ENCODE measurements at places on chromosomes 12 and 14. TPM values are rescaled to one million over a fixed set of nuclear protein-coding genes. Genes with fewer than 3 reads are reported as not detected.

AKAP6 gene
- 21.1 TPM for total RNA-seq

DNA sequence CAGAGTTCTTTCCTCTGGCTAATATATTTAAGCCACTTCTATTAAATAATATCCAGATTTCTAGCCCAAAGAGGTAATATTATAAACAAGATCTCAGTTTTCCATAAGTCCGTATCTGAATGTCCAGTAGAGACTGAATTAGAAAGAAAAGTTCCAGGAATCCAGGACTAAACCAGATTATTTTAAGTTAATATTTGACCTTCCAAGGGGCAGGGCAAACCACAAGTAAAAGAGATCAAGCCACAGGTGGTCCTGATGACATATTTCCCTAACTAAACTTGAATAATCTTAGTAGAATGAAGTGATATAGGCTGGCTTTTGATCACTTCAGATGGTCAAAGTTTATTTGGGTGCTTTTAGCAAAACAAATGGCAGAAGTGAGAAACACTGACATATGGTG is 43.3 kb upstream of the E2F7 start:
- no peak for DNase-seq

CATSPERB gene
- 4.3 TPM for total RNA-seq

DNA sequence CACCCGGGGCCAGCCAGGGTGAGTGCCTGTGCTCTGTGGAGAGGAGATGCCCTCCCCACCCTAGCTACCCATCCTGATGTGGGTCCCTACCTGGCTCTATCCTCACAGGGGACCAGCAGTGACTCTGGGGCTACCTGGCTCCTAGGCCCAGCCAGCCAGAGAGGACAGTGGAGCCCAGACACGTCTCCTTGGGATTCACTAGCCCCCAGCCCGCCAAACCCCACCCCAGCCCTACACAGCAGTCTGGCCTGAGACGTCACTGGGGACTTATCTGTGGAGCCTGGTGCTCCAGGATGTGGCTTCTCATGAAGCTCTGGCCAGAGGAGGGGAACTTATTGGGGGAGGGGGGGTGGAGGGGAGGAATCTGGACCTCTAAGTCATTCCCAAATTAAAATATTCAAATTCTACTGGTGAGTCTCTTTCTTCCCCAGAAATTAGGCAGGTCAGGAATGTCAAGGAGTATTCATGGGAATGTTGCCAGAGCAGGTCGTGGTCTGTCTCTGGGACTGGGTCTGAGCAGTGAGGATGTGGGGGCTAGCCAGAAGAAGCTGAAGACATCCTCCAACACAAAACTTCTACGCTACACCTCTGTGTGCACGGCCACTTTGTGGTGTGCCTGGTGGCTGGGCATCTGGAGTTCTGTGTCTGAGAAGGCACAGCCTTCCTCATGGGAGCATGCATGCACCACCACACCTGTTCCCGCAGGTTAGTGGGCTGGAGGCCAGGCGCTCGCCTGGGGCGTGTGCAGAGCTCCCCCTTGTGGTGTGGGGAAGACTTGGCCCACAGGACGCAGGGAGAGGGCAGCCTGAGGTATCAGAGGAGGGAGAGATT is 2.7 kb downstream of the CMTM5 start:
- no peak for DNase-seq

DNA sequence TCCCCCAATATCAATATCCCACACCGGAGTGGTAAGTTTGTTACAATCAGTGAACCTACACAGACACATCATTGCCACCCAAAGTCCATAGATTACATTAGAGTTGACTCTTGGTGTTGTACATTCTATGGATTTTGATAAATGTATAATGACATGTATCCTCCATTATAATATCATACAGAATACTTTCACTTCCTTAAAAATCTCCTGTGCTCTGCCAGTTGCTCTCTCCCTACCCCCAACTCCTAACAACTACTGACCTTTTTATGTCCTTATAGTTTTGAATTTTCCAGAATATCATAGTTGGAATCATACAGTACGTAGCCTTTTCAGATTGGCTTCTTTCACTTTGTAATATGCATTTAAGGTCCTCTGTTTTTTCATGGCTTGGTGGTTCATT is 48.4 kb downstream of the SLC4A8 start:
- DNase-seq = no peak

DNA sequence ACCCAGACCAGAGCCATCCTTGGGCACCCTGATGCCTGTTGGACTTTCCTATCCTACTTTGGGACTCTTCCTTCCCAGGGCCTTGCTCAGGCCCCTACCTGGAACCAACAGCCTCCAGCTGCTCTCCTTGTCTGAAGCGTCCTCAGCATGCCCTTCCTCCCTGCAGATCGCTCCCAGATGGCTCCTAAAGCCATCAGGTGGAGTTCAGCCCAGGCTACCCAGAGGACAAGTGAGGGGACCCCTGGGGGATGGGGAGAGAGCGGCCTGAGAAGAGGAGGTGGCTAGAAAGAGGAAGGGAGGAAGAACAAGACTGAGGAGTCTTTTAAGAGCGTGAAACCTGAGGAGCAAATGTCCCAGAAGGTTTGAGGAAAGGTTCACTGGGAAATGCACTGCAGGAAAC is 236.6 kb downstream of the ZFP36L1 start:
- no peak for DNase-seq

DNA sequence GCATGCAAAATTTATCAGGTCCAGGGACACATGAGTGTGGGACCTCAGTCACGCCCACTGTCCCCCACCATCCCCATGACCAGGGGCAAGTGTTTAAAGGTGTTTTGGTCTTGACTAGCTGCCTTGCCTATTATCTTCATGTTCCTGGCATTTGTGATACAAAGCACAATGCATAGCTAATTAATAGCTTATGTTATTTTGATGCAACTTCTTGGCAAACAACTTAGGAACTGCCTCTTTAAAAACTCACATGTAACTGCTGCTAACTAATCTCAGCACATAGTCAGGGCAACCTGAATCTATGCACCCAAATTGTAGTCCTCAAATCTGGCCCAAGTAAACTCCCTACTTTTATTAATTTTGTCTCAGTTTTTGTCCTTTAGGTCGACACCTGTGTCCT is 7.4 kb upstream of the OR6J1 start:
- no peak for DNase-seq

DNA sequence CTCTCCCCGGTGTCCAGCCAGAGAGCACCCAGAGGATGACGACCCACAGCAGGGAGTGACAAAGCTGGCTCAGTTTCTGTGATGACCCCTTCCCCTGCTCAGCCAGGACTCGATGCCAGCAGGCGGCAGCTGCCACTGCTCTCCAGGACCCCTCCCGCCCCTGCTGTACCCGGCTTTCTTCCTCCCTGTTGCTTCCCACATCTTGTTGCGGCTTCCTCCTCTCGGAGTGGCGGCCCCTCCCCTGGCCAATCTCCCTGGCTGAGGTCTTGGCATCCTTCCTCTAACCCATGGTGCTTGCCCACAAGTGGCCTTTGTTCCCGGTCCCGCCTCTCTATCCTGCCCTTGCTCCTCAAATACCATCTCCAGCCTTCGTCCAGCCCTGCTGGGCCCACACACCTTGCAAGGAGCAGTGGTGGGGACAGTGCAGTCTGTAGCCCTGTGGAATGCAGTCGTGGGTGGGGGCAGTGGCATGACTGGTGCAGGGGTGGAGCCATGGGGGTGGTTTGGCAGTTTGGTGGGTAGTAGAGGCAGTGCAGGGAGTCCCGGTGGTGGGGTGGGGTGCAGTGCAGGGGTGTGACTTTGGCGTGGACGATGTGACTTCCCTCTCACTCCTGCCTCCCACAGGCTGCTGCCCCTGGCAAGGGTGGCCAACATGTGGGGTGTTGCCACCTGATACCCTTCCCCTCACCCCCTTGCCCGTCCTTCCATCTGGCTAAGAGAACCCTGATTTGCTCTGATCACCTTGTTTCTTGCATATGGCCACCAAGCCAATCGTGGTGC is 16.3 kb upstream of the BEGAIN start:
- no peak for DNase-seq

- no peak for DNase-seq
Observed at GRCh38 chr14:57957441-57957840, 91.5 kb upstream of the SLC35F4 start.

GRCh38 chr12:11814374-11814773 is 164.9 kb downstream of the ETV6 start:
- DNase-seq = no peak

GLIPR1L1 gene
- not detected for total RNA-seq

DNA sequence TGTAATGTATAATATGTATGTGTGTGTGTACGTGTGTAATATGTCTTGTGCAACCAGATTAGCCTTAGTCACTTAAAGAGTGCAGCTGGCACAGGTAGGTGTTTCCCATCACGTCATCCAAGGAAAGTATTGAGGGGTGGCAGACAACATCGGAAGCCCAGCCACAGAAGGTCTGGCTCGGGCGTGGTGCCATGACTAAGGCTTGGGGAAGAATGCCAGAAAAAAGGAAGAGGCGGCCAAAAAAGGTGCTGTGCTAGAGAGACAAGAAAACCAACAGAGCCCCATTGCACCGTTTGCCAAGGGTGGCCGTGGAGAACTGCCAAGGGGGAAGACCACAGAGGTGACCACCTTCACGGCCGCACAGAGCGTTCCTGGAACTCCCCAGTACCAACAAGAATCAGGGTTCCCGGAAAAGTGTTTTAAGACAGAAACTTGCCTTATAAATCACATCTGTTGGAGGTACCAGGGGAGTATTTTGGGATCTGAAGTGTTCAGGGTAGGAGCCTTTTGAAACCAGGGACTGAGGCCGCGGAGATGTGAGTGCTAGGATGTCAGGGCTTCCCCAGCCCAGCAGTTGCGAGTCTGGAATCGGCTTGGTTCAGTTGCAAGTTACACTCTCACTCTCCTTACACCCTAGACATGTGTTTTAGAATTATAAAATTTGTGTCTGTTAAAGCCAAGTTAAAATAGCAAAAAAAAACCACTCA is 131.2 kb upstream of the DYRK2 start:
- peak; percentile 75 for DNase-seq

- DNase-seq = no peak
Observed at GRCh38 chr14:100880271-100881101, 23.0 kb downstream of the RTL1 start.

- no peak for DNase-seq
Observed at GRCh38 chr14:63542231-63542999, 762 bp downstream of the PPP2R5E start.

- DNase-seq = no peak
Observed at GRCh38 chr12:97386133-97386581, 76.4 kb upstream of the RMST start.

MGP gene
- total RNA-seq = 3,618 TPM

AMIGO2 gene
- total RNA-seq = 22.7 TPM

SVOP gene
- not detected for total RNA-seq

- no peak for DNase-seq
Observed at GRCh38 chr14:33369972-33370371, 431.3 kb downstream of the NPAS3 start.

- peak; percentile 64 for DNase-seq
Observed at GRCh38 chr12:751192-751998, 984 bp upstream of the WNK1 start.

DNA sequence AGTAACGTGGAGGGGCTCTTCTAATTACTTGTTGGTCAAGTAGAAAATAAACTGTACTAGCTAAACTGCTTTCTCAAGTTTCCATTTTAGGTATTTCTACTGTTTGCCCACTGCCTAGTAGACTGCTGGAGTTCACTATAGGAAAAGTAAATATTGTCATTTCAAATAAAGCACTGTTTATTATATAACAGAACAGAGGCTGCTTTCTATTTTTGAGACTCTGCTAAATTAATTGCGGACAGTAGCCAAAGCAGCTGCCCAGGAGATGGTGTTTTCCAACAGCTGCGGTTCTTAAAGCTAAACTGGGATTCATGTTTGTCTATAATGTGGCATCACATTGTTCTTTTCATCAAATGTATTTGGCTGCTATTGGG is 15.9 kb upstream of the SIX1 start:
- no peak for DNase-seq

EEA1 gene
- 10.9 TPM for total RNA-seq

MYF5 gene
- not detected for total RNA-seq

GRCh38 chr12:97026901-97027300 is 119.8 kb downstream of the NEDD1 start:
- DNase-seq = no peak

DNA sequence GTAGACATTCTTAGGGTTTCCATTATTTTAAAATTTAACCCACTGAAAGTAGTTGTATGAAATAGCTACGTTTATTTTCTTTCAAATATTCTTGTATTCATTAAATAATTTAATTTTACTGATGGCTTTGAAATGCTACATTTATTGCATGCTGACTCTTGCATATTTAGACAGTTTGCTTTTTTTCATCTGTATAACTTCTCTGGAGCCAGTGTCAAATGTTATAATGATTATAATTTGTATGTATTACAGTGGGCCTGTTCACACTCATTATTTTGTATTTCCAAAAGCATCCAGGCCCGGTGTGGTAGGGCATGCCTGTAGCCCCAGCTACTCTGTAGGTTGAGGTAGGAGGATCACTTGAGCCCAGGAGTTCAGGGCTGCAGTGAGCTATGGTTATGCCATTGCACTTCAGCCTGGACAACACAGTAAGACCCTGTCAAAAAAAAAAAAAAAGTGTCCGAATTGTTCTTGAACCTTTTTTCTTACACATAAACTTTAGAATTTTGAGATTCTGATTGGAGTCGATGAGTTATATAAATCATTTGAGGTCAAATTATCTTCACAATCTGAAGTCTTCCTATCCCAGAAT is 905 bp downstream of the ZNF84 start:
- no peak for DNase-seq

GRCh38 chr14:33714527-33715226 is 236.2 kb downstream of the EGLN3 start:
- DNase-seq = no peak

DNA sequence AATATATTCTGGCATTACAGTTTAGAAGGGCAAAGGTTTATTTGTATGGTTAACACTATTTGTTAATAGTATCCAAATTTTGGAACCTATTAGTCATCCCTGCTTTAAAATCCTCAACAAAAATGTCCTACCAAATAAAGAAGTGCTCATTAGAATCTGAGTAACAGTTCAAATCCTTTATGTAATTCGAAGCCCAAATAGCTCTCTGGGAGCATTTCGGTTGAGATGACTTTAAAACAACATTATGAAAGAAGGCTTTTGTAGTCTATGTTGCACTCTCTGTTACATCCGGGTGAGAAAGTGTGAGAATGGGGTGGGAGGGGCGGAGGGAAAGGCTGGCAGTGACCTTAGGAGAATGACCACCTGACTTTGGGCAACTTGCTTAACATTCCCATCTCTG is 59.7 kb downstream of the SLC38A1 start:
- no peak for DNase-seq

ABCD2 gene
- total RNA-seq = under 0.01 TPM

CCDC175 gene
- total RNA-seq = not detected
